Activated CD8-positive, alpha-beta T cell treated with anti-CD3 and anti-CD28 coated beads, Interleukin-2, amount 10 ng/mL, durations not matched to agents 7 days and 5 days (primary cell): ENCODE measurements at places on chromosomes 3 and 15. TPM values are rescaled to one million over a fixed set of nuclear protein-coding genes. Genes with fewer than 3 reads are reported as not detected.

KBTBD8 gene
- total RNA-seq: 12.9 TPM

MYL3 gene
- total RNA-seq: not detected

IL17RD gene
- total RNA-seq: not detected

FSIP1 gene
- total RNA-seq: 1.0 TPM

CD86 gene
- total RNA-seq: 0.95 TPM

TIPIN gene
- total RNA-seq: 42.7 TPM

PTX3 gene
- total RNA-seq: not detected

RASGRP1 gene
- total RNA-seq: 165 TPM

SEMA5B gene
- total RNA-seq: not detected

FRMD4B gene
- total RNA-seq: 8.2 TPM
